ENCODE measurements at places on chromosomes 3 and 15.

DNA sequence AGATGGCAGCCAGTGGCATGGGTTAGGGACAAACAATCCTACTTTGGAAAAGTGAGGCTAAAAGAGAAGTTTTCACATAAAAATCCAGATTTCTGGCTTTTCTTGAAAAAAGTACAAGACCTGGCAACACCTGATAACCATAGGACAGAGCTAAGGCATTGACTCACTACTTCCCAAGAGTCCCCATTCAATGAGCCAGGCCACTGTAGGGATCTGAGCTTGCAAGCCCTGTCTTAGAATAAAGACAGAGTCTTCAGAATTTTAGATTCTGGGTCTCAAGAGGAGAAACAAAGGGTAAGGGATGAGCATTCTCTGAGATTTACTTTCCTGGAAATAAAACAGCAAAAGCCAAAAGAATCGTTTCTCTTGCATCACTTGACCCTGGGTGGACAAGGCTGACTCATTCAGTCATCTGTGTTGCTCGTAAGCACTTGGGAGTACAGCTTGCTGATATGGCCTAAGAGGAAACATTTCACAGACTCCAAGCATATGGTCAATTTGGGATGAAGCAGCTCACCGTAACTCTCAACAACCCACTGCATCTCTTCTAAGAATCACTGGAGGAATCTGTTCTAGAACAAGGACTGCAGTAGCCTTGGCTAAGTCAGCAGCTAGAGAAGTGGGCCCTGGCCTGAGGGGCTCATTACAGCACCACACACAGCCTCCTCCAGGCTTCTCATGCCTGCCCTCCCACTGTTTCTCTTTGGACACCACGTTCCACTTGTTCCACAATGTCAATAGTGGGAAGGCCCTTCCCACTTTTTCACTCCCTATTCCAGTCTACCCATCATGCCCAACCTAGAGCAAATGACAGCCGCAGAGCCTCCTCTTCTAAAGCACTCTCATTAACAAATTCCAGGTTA lies 86.2 kb downstream of the RFTN1 start:
- no peak for DNase-seq

GRCh38 chr15:65869954-65870871 lies 922 bp downstream of the RAB11A start:
- DNase-seq = peak; percentile 46

DNA sequence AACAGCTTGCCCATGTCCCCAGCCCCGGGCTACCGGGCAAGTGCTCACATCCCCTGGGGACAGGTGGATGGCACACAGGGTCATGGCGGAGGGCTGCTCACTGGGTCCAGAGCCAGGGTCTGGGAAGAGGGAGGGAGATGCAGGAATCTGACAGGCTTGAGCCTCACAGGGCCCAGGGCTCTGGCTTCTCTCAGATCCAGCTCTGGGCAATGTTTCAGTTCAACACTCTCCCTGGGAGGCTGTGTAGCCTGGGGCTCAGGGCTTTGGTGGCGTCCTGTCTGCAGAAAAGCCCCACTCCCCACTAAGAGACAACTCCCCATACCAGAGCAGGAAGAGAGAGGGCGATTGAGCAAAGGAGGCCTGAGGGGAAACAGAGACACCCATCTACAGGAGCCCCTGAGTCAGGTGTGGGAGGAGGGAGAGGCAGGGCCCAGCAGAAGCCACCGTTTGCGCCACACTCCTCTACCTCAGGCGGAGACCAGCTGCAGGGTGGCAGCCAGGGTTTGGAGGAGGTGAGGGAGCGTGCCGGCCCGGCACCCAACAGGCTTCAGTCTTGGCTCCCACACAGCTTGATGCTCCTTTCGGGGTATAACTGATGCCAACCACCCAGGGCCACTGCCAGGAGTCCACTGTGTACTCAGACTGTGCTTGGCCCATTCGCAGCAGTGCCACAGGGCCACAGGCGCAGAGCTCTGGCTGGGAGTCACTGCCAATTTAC lies 16.8 kb upstream of the SRP14 start:
- DNase-seq = no peak

- no peak for DNase-seq
These were observed 21.5 kb upstream of the PTPN23 start for GRCh38 chr3:47359323-47359722.

GRCh38 chr3:45646051-45646585 lies 43.1 kb upstream of the SACM1L start:
- DNase-seq = no peak

- peak; percentile 40 for DNase-seq
These were observed 38.1 kb upstream of the PTX3 start for GRCh38 chr3:157398598-157398997.

DNA sequence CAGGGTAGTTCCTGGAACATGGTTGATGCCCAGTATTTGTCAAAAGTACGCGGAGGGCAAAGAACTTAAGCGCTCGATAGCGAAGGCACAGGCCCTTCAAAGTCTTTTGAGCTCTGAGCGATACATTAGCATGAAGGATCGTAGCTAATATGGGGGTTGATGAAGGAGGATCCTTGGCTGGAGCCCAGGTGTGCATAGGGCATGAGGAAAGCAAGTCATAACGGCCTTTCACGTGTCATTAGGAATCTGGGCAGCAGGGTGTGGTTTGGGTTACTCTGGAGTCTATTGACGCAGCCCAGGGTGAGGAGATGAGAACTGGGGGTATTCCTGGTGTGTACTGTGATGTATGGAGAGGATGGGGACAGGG lies 31.7 kb downstream of the SPINK8 start:
- DNase-seq = peak; percentile 54

DNA sequence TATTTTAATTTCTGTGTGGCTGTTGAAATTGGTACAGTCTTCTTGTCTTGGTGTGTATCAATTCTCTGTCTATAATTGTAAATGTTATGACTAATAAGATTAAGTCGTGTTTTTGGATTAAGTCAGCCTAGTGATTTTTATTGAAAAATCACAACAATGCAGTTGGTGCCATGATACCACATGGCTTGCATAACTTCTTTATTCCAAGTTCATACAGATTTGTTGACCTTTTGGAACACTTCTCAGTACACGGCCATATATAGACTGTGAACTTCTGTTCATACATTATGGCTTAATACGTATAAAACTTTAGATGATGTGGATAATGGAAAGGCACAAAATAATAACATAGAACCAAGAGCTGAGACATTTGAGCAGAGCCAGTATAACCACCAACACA lies 121.2 kb upstream of the NAALADL2 start:
- DNase-seq = no peak

DNA sequence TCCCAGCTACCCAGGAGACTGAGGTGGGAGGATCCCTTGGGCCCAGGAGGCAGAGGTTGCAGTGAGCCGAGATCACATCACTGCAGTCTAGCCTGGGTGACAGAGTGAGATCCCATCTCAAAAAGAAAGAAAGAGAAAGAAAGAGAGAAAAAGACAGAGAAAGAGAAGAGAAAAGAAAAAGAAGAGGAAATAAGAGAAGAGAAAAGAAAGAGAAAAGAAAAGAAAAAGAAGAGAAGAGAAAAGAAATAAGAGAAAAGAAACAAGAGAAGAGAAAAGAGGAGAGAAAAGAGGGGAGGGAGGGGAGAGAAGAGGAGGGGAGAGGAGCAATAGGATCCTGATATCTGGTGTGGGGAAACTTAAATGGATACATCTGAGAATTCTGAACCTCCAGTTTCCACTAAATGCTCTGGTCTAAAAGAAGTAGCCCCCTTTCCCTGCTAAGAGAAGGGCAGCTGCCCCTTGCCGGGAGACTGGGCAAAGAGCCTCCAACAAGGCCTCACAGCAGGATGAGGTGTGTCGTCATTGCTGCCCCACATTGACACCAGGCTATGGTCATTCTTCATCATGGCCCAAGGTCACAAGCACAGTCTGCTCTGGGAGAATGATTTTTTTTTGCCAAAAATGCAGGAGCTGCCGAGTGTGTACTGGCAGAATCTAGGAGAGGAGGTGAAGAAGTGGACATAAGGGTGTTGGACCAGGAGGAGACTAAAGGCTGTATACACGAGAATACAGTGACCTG lies 21.1 kb upstream of the COMMD4 start:
- DNase-seq = no peak
